ENCODE measurements at places on chromosomes 5 and 9.

GRCh38 chr9:93304574-93305496 is 120.9 kb downstream of the WNK2 start:
- no peak for DNase-seq

GRCh38 chr9:95607507-95607906 is 90.7 kb upstream of the PTCH1 start:
- DNase-seq, result no peak

DNA sequence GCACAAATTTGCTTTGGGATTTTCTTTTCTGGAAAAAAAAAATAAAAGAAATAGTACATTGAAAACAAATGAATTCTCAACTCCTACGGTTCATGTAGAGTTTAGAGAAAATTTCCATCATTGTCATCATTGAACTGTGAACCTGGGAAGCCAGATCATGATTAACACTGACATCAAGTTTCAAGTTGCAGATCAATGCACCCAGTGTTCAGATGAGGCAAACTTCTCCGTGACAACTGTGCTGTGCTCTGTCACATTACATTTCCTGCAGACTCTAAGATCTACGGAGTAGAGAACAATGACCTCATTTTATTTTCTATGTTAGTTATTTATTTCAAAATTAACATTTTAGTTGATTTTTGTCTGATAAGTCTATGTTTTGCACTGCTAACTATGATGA is 99.7 kb downstream of the MAP1B start:
- DNase-seq, result no peak

- no peak for DNase-seq
These were observed 1178.9 kb upstream of the WWC1 start for GRCh38 chr5:167112556-167112955.

Measured in activated CD8-positive, alpha-beta memory T cell treated with anti-CD3 and anti-CD28 coated beads, Interleukin-2, amount 50 U/mL, for 4 hours (primary cell).